Heart right ventricle (tissue), 16 donors: ENCODE measurements at places on chromosomes 5 and 9.

- no peak for DNase-seq
Observed at GRCh38 chr5:173696216-173696615, 79.8 kb upstream of the BOD1 start.

- no peak for DNase-seq
Observed at GRCh38 chr9:14212077-14212476, 101.9 kb downstream of the NFIB start.

DNA sequence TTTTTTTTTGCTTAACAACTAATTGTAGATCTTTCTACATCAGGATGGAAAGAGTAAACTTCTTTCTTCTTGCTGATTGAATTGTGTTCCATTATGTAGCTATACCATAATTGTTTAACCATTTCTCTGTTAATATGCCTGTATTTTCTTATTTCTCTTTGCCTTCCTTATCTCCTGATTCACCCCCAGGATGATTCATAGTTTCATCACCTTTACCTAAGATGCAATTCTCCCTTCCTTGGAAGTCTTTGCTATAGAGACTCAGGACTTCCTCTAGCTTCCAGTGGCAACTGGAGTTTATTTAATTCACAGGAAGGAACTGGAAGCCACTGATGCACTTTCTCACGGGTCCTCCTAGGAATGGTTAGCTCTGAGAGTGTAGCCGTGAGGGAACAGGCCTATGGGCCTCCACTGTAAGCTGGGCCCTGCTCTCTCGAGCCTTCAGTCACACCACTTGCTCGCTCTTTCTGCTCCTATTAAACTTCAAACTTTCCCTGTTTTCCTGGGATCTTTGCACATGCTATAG is 83.1 kb downstream of the FGF1 start:
- no peak for DNase-seq

GRCh38 chr9:97845763-97846162 is 7.3 kb upstream of the FOXE1 start:
- no peak for DNase-seq

DNA sequence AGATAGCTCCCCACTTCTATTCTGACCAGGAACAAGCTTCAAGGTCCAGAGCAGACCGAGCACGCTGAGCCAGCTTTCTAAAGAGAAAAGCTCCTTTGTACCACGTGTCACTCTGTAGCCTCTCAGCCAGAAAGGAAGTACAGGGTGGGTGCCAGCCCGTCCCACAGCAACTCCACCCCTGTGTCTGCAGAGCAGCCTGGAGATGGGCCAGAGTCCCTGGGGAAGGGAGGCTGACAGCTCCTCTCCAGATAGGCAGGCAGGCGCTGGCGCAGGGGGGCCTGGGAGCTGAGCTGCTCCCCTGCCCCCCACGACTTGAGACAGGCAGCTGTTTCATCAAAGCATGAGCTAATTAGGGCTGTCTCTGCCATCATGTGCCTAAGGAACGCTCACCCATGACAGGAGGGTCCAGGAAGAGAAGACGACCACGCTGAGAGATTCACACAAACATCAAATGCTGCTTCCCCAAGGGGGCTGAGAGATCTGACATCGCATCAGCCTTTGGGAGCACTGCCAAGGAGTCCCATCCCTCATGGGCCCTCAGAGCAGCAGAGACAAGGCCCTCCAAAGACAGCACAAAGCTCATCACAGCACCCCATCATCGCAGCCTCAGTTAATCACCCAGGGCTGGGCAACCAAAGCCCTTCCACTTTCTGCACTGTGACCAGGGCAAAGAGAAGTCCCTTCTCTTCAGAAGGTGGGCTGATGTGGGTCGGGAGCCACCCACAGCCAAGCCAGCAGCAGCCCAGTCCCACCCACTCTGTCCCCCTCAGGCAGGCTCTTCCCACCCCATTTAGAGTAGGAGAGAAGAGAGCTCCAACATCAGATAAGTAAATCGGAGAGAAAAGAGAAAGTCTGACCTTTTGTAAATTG is 78.5 kb upstream of the LRRTM2 start:
- DNase-seq = peak; percentile 91

GRCh38 chr9:106637486-106637885 is 225.5 kb upstream of the ZNF462 start:
- no peak for DNase-seq

DNA sequence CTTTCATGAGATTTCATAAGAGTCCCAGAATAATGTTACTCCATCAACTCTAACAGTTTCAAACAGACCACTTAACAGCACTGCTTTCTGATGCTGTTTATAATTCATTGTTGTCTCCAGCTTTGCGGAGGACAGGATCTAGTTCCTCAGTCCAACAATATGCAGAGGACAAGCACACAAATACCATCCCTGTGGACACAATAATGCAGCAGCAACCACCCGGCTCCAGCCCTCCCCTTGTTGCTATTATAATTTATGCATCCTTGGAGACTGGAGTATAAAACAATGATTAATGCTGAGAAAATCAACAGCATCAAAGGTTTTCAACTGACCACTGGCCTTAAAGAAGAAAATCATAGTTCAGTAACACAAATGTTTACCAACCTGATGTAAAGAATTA is 108.3 kb downstream of the DENND1A start:
- DNase-seq = no peak

- no peak for DNase-seq
Observed at GRCh38 chr5:33781286-33781685, 110.5 kb downstream of the ADAMTS12 start.

DNA sequence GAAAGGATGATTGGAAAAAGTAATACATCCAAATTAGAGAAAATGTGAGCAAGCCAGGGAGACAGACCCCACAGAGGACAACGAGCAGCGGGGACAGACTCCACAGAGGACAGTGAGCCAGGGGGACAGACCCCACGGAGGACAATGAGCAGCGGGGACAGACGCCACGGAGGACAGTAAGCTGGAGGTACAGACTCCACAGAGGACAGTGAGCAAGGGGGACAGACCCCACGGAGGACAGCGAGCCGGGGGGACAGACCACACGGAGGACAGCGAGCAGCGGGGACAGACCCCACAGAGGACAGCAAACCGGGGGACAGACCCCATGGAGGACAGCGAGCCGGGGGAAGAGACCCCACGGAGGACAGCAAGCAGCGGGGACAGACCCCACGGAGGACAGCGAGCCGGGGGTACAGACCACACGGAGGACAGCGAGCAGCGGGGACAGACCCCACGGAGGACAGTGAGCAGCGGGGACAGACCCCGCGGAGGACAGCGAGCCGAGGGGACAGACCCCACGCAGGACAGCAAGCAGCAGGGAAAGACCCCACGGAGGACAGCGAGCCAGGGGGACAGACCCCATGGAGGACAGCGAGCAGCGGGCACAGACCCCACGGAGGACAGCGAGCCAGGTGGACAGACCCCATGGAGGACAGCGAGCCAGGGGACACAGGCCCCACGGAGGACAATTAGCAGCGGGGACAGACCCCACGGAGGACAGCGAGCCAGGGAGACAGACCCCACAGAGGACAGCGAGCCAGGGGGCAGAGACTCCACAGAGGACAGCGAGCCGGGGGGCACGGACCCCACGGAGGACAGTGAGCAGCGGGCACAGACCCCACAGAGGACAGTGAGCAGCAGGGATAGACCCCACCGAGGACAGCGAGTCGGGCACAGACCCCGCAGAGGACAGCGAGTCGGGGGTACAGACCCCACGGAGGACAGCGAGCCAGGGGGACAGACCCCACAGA is 1.9 kb upstream of the ZDHHC11 start:
- no peak for DNase-seq

DNA sequence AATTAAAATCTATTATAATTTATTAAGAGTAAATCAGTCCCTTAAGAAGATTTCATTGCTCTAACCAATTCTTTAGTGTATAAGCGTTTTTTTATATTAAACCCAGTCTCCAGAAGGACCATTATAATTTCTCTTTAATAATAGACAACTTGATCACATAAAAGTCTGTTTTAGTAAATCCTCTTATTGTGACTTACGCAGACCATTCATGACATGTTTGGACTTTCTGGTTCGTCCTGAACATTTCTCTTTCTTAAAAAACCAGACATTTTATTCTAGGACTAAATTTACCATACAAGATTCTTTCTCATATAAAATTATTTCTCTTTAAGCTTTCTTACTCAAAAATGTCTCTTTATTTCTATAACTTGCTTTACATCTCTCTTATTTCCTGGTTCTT is 196.2 kb upstream of the RAI14 start:
- DNase-seq = no peak

GRCh38 chr9:131817627-131818026 is 77.8 kb upstream of the RAPGEF1 start:
- DNase-seq = no peak

DNA sequence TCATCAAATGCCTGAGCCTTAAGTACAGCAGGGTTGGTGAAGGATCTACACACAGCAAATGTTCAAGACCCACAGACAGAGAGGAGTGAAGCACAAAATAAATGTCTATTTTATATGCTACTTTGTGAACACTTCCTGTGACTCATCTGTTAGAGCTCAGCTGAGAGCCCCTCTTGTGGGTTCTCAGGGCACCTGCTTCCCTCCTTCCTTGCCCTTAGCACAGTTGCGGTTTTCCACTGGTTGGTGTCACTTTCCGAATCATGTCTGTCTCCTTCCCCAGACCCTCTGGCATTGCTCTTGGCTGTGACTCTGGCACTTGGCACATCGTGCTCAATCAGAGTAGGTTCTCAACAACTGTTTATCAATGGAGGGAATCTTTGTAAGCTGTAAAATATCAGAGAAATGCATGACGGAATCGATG is 128.5 kb upstream of the STC2 start:
- DNase-seq = no peak

- DNase-seq = peak; percentile 16
Observed at GRCh38 chr5:150000990-150001659, 586 bp downstream of the HMGXB3 start.

GRCh38 chr5:136202469-136203205 is 9.7 kb upstream of the SMIM32 start:
- no peak for DNase-seq

GRCh38 chr5:2270467-2270866 is 387.7 kb upstream of the IRX4 start:
- DNase-seq = no peak

- no peak for DNase-seq
Observed at GRCh38 chr5:54804086-54804485, 181.3 kb downstream of the ESM1 start.

DNA sequence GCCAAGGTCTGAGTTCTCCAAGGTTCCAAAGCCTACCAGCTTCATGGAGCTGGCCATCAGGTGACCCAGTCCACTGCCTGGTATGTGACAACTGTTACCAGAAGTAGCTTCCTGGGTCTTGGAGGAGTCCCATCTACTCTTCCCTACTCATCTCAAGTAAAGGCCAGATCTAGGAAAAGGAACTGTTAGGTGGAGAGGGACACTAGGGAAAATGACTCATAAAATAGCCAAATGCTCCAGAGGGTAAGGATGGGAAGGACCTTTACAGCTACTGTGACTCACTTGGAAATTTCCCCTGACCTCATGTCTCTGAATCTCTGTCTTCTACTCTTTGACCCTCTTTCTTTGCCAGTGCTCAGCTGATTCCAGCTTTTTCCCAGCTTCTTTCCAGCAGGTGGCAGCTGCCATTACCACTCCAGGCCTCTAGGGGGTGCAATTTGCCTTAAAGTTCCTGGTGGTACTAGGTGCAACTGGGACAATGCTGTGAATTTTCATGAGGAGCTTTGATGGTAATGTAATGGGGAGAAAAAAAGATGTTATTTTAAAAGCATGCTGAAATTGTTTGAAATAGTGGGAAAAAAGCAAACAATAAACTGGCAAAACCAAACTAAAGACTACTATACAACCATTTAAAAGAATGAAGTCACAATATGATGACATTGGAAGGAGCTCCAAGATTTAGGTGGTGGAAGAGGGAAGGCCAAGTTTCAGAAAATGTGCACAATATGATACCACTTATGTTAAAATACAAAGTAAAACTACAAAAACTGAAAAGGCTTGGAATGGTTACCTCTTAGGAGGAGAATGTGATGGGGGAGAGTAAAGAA is 27.1 kb upstream of the MYORG start:
- DNase-seq = peak; percentile 71

DNA sequence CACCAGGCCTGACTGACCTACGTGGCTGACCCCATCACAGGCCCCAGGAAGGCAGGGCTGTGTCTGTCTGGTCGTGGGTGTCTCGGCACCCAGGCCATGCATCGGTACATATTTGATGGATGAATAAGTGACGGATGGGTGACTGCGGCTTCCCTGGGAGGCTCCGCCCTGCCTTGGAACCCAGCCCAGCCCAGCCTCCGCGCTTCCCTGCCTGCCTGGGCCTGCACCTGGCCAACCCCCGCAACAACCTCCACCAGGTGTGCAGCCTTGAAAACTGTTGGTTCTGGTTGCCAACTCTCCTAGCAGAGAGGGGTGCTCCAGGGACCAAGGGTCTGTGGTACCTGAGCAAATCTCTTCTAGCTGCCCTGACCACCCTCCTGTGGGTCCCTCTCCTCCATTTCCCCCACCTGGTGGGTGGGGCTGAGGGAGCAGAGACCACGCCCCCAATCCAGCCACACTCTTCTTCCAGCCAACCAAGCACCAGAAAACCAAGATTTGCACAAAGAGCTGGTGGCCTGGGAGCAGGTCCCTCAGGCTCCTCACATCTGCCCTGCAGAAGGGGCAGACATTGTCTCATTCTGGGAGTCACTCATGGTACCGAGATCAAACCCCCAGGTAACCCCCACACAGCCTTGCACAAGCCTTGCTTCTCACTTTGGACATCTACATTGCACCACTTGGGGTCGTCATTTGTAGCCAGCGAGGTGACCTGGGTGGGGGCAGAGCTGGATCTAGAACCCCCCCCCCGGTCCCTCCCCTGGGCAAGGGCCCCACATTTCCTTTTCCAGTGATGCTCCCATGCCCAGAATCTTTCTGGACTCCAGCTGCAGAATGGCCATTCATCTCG is 100.6 kb upstream of the IER5L start:
- no peak for DNase-seq

DNA sequence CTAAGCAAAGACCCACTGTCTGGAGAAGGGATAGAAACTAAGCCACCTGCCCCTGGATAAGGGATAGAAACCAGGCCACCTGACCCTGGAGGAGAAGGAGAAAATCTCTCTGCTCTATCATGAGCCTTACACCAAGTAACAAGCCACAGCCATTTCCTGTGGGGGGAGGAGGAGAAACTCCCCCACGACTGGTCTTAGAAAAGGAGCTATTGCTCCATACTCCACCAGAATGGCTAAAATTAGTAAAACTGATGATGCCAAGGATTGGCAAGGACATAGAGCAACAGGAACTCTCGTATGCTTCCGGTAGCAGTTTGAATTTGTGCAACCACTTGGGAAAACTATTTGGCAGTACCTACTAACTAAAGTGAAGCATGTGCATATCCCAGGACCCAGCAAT is 70.8 kb downstream of the ACTL7B start:
- DNase-seq = no peak

GRCh38 chr9:81259896-81260295 is 429.5 kb downstream of the TLE1 start:
- DNase-seq = no peak

DNA sequence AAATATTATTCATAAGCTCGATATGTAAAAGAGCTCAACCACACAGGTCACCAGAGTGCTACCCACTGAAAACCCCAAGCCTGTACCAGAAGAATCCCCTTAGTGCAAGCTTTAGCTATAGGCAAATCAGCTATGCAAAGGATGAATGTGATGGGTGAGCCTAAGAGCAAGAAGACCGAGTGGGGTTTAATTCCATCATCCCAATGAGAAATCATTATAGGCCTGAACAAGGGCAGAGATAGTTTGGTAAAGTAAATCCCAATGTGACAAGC is 21.8 kb downstream of the ELOVL7 start:
- DNase-seq = no peak

- DNase-seq = no peak
Observed at GRCh38 chr5:13478831-13479465, 465.5 kb downstream of the DNAH5 start.
